ENCODE measurements at places on chromosomes 11 and 22. TPM values are rescaled to one million over a fixed set of nuclear protein-coding genes. Genes with fewer than 3 reads are reported as not detected.

Gene VWA5A
- 11.0 TPM for total RNA-seq

Gene OR6A2
- 0.41 TPM for total RNA-seq

Gene MUC6
- not detected for total RNA-seq

Gene APOA4
- total RNA-seq: not detected

Gene IRAG1
- total RNA-seq: 1.6 TPM

Gene MUC15
- total RNA-seq: not detected

Gene C11orf91
- not detected for total RNA-seq

Gene KRTAP5-10
- total RNA-seq: not detected

Gene MPZL2
- 1.6 TPM for total RNA-seq

Gene YPEL4
- total RNA-seq: 5.3 TPM

Gene WNT7B
- 1.2 TPM for total RNA-seq

Gene DBX1
- total RNA-seq: not detected
